Common myeloid progenitor, CD34-positive (primary cell): ENCODE measurements at places on chromosomes 2 and 18.
A peak's percentile ranks its signal among the peaks of the same experiment; 100 is the strongest.

DNA sequence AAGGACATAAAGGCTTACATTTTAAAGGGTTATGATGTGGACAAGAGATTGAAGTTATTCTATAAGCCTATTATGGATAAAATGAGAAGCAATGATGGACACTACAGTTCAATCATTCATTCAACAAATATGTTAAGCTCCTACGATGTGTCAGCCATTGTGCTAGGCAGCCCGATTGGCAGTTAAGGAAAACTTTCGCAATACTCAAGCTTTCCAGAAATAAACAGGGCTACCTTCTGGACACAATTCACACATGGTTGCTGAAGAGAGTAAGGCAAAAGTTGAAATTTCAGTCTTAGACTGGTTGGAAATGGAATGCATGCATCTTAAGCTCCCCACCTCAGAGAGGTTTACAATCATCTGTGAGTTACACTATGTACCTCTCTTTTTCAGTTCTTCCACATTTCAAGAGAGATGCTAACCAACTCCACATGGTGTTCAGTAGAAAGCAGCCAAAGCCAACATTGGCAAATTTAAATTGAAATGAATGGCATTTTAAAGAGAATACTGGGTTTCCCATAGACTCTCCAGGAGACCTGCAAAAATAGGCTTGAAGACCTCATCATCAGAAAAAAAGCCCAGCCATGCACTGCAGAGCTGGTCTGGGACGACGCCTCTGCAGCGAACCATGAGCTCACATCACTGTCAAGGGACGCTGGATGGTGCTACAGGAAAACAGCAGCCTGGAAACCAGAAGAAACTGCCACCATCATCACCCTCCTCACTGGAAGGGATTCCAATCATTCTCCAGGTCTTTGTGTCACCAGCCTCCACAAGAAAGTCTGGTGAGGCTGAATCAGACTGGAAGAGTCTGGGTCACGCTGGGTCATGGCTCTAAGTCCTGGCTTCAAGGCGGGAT, 276.3 kb downstream of the AFF3 start:
- no peak for DNase-seq

DNA sequence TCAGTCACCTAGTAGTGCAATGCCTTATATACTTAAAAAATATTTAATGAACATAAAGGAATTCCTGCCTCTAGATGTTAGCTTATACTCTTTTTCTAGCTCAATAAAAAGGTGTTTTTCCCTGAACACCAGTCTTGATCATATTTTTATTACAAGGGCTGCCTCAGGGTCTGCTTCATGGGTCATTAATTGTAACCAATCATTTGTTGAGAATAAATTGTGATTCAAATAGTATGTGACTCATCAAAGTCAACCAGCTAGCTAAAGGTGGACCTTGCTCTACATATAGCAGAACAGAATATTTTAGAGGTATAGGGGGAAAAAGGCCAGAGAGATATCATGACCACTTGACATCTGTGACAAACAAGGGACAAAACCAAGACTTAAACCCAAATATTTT, 114.0 kb downstream of the PIK3C3 start:
- no peak for DNase-seq

GRCh38 chr2:71888751-71889445, 258.8 kb downstream of the CYP26B1 start:
- DNase-seq: no peak

DNA sequence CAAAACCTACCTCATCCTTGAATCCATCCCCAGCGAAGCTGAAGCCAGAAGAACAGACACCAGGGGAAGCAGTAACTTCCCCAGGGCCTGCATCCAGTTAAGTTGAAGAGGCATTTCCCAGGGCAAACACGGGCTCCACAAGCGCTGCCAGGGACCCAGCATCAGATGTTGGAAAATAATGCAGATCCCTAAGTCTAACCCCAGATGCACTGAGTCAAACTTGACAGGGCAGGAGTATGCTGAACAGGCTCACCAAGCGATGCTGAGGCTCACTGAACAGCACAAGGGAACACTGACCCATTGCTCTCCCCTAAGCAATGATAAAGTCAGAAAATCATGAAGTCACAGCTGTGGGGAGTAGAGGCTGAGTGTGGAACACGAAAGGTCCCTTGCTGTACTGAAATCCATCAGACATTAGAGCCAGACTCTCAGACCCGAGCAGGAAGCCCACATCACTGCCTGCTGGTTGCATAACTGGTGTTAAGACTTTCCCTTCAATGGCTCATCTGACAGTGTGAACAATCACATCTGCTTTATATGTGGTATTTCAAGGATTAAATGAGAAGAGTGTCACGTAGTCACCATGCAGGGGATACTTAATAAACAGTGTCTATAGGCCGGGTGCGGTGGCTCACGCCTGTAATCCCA, 36.2 kb downstream of the TNS1 start:
- DNase-seq: no peak

DNA sequence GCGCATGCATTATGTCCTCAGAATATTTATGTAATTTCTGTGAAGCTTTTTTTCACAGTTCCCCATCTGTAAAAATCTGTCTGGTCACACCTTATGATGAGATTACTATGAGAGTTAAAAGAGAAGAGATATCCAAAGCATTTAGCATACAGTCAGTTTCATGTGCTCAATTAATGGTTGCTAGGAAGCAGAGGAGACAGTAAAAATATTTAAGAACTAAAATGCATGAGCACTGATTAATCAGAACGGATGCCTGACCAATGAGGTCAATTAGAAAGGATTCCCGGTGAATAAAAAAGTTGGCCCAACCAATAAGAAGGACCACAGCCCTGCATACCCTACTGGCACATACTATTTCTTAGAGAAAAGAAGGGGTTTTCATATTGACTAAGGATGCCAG, 12.0 kb upstream of the CRIM1 start:
- no peak for DNase-seq

DNA sequence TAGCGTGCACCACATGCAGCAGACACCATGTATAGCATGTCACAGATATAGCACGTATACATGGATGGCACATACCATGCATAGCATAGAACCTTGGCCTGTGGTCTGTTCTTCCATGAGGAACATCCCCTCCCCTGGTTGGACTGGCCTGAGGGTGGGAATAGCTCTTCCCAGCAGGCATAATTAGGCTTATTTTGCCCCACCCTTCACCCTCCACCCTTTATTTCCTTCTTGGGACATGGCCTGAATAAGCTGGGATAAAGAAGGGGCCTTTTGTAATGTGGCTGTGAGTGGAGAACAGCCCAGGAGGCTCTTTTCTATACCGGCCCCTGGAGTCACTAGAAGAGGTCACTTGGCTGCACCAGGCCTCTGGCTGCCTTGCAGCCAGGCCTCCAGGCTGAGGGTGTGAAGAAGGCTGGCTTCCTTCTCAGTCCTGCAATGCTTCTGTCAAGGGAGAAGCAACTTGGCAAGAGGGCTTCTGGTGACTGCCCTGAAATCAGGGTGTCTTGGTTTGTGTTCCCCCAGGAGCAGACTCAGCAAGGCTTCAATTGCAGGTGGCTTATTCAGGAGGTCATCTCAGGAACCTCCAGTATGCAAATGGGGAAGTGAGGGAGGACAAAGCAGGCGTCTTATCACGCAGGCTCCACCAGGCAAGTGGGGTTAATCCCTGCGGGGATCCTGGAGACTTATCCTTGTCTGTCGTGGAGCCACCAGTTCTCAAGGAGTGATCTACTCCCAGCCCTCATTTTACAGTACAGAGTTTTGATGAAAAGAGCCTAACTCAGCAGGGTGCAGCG, 68.2 kb downstream of the HS6ST1 start:
- DNase-seq: no peak

GRCh38 chr2:153416071-153416470, 62.5 kb downstream of the RPRM start:
- no peak for DNase-seq

DNA sequence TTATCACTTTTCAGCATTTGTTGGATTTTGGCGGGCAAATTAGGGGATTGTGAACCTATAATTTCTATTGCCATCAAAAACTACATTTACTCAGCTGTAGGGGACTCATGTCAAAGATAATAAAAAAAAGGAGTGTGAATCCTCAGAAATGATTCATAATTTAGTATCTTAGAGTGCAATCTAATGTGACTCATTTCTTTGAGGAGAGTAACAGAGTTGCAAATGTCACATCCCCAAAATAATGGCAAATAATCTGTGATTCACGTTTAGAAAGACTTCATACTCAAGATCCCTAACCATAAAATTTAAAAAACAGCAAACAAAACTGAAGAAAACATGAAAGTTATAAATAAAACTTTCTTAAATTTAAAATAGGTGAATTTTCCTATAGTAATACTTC, 373.0 kb downstream of the CDH2 start:
- DNase-seq: no peak

DNA sequence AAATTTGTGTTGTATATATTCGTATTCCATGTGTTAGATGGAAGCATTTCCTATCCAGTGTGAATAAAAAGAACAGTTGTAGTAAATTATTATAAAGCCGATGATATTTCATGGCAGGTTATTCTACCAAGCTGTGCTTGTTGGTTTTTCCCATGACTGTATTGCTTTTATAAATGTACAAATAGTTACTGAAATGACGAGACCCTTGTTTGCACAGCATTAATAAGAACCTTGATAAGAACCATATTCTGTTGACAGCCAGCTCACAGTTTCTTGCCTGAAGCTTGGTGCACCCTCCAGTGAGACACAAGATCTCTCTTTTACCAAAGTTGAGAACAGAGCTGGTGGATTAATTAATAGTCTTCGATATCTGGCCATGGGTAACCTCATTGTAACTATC, 138.8 kb downstream of the GFPT1 start:
- no peak for DNase-seq

GRCh38 chr2:28610583-28611201, 114.8 kb downstream of the PLB1 start:
- peak; percentile 54 for DNase-seq

GRCh38 chr2:200161458-200161857, 145.0 kb upstream of the SPATS2L start:
- DNase-seq: no peak

GRCh38 chr2:20868377-20868776, 45.5 kb upstream of the LDAH start:
- peak; percentile 1 for DNase-seq

GRCh38 chr2:53994818-53995808, 24.3 kb upstream of the PSME4 start:
- DNase-seq: peak; percentile 86

- DNase-seq: no peak
Observed at GRCh38 chr2:3636586-3637310, 21.3 kb upstream of the ALLC start.

DNA sequence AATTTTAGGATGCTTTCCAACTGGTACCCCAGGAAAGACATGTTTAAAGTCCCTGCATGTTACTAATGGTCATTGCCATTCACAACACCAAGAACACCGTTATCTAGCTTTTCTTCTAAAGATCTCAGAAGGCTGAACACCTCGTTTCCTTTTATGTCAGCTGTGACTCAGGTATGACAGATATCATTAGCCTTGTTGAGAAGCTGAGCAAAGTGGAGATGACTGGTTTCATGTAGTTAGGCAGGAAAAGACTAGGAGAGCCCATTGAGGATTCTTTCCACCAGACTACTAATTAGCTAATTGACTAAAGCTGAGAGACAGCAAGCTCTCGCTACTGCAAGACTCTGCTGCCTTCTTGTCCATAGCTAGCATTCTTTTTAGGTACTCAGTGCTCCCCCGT, 32.0 kb upstream of the ARL5A start:
- no peak for DNase-seq

- DNase-seq: no peak
Observed at GRCh38 chr2:128311755-128312341, 6.8 kb downstream of the HS6ST1 start.

DNA sequence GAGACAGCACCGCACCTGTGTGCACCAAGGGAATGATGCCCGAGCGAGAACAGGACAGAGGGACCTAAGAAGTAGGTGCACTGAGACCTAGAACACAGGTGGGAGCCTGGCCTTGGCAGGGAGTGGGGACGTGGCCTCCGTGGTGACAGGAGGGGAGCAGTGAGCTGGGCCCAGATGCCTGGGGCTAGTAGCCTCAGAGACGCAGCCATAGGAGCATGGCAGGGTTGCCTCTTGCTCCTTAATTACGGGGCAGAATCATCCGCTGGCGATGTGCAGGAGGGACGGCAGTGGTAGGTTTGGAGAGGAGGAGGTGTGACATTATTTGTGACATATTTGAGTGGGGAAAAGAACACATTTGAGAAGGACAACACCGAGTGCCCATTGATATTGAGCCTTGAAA, 57.0 kb upstream of the HPCAL1 start:
- no peak for DNase-seq

GRCh38 chr18:75261430-75262223, 51.0 kb downstream of the TSHZ1 start:
- no peak for DNase-seq

- no peak for DNase-seq
Observed at GRCh38 chr18:63166142-63166541, 153.4 kb downstream of the BCL2 start.

- DNase-seq: no peak
Observed at GRCh38 chr18:57898506-57899124, 95.5 kb upstream of the ATP8B1 start.

- no peak for DNase-seq
Observed at GRCh38 chr2:85259101-85259590, 68.6 kb downstream of the TGOLN2 start.

GRCh38 chr2:216222650-216223352, 113.7 kb downstream of the XRCC5 start:
- peak; percentile 54 for DNase-seq

- DNase-seq: no peak
Observed at GRCh38 chr2:86342488-86342887, 5.1 kb upstream of the REEP1 start.

DNA sequence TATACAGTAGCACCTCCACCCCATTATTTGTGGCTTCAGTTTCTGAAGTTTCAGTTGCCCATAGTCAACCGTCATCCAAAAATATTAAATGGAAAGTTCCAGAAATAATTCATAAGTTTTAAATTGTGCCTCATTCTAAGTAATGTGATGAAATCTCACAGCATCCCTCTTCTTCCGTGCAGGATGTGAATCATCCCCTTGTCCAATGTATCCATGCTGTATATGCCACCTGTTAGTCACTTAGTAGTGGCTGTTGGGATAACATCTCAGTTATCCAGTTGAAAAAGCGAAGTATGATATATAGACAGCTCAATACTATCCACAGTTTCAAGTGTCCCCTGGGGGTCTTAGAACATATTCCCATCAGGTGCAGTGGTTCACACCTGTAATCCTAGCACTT, 119.1 kb upstream of the OTX1 start:
- DNase-seq: no peak

DNA sequence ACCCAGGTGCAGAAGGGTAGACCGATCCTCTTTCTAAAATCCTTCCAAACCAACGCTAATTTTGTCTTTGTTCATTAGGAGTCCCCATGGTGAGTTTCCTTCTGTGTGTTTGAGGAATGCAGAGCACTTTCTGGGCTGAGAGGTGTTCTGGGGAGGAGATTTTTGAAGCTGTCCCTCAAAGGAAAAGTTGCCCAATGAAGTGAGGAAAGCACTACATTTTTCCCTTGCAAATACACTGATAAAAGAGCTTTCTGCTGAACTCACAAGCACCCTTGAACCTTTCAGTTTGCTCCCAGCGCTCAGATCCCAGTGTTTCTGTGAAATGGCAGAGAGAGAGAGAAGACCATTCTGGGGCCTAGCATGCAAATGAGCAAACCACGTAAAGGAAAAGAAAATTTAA, 299.6 kb upstream of the FANCL start:
- no peak for DNase-seq
